ENCODE measurements at places on chromosomes 1 and 21.

DNA sequence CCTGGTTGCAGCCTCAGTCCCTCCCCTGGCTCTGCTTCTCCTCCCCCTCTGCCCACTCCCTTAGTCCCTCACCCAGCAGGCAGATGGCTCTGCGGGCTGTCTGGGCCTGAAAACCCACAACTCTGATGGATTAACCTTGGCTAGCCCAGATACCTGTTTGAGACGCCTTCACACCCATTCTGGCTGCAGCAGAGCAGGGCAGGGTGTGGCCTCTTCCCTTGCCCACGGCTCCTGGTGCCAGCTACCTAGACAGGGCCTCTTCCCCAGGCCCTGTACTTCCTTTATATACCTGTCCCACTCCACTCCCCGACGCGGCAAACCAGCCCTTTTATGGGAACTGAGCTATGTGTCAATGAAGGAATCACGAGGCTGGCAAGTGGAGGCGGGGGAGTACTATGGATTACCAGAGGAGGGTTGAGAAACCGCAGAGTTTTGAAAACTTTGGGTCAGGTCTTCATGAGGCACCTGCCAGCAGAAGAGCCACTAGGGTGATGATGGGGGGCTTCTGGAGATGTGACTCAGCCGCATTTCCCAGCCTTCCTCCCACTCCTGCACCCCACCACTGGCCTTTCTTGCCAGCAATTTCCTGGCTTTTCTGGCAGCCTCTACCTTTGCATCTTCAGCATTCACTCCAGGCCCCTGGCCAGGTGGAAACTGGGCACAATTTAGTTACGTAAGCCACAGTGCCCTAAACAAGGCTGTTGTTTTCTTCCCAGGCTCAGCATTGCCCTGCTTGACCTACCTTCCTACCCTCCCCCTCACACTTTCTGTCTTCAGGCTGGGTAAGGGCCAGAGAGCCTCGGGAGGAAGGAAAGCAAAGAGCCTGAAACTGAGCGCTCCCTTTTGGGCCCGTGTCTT lies at the start of gene CHI3L1:
CHI3L1 (minus strand) TSS at position 259 of the 858 bp plus-strand sequence; CDS start at position 178, 81 bp downstream.
- no peak for DNase-seq

GRCh38 chr1:70299472-70299871 lies 55.0 kb downstream of the ANKRD13C start:
- no peak for DNase-seq

GRCh38 chr1:117128323-117129079 lies 7.0 kb upstream of the TRIM45 start:
- DNase-seq: no peak

DNA sequence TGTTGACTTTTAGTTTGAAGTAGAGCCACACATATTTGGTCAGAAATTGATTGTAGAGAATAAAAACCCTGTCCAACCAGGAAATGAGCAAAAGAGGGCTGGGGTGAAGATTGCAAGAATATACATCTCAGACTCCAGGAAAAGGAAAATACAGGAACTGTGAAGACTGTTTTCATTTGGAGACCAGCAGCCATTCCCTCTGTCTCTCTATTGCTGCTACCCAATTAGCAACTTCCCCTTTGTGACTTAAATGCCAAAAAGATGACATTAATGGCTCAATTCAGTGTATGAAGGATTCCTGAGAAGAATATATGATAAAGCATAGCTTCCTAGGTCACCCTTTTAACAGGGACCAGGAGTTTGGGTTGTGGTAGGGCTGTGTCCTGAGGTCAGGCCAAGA lies 31.6 kb upstream of the CEP350 start:
- DNase-seq: no peak

GRCh38 chr1:85174503-85174902 lies 26.3 kb downstream of the SYDE2 start:
- no peak for DNase-seq

DNA sequence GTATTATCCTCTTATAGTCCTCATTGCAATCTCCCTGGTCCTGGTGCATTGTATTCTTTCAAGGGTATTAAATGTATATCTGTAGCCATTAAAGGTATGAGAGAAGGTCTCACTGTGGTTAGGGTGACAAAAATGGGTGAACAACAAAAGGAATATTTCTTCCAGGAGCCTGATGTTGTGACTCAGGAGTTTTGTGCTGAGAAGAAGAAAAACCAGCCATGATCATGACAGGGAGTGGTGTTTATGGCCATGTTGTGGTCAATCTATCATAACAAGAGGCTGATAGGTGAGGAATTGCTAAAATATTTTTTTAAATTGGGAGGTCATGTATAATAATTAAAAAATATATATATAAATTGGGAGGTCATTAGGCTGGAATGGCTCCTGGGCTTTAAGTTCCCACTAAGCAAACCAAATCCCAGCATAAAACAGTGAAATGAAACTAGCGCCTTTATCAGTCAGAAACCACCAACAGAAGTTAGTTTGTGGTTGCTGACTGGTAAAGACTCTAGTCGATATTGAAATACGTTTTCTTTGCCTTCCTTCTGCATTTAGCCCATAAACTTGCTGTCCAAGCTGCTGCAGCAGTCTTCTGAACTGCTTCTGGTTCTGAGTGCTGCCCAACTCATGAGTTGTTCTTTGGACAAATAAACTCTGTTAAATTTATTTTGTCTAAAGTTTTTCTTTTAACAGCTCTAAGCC lies 60.3 kb downstream of the TBX19 start:
- DNase-seq: no peak

GRCh38 chr1:79501153-79501552 lies 494.6 kb upstream of the ADGRL4 start:
- DNase-seq: no peak

DNA sequence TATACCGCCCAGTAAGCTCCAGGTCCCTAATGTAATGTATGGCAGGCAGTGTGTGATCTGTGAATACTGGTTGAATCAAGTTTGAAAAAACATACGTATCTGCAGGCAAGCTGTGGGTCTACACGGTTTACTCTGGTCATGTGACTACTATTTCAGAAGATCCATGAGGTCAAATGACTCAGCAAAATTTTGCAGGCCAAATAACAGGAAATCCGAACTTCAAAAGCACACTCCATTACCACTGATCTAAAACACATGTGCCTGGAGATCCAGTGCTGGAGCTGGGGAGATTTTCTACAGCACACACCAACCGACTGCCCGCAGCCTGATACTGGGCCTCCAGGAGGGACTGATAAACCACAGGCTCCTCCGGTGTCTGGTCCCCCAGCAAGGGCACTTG lies 64.5 kb upstream of the SLC44A3 start:
- DNase-seq: no peak

GRCh38 chr1:201143726-201144635 lies 10.3 kb downstream of the TMEM9 start:
- no peak for DNase-seq

DNA sequence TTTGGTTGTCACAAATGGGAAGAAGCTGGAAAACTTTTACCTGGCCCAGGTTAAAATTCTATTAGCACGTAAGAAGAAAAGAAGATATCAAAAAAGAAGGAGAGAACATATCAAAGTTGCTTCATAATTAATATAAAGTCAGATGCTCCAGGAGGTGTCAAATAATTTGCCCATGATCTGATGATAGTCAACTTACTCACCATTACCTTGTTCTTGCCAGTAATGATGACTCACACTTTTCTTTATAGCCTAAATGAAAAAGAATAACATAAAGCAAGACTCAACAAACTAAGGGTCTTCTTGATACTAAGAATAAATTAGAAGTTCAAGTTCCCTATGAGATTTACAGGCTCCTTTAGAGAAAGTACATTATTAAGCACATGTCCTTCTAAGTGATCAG lies 580.4 kb downstream of the TTLL7 start:
- DNase-seq: no peak

DNA sequence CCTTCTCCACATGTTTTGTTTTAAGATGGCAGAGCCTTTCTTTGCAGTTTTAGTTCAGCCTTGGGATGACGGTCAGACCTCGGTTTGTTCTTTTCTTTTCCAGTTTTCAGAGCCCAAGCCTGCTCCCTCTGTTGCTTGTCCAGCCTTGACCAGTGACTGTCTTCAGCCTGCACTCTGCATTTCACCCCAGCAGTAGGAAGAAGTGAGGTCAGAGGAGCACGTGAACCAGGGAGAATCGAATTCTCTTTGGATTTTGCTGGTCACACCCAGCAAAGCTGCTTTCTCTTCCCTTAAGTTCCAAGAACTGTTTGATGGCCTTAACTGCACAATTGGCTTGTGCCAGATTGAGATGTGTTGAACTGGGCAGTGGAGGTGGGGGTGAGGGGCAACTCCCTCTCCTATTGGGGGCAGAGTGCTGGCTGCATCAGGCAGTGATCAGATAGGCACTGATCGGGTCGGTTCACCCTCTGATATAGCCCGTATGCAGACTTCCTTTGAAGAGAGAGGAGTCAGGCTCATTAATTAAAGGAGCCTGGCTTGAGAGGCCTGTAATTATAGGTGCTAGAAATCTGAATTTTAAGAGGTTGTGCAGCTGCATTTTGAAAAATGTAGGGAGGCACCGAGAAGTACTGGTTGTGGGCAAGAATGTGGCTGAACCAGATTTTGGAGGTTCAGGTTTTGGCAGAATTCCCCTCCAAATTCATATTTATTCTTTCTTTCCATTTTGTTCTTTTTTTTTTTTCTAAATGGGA lies 42.4 kb downstream of the PEX14 start:
- DNase-seq: no peak

DNA sequence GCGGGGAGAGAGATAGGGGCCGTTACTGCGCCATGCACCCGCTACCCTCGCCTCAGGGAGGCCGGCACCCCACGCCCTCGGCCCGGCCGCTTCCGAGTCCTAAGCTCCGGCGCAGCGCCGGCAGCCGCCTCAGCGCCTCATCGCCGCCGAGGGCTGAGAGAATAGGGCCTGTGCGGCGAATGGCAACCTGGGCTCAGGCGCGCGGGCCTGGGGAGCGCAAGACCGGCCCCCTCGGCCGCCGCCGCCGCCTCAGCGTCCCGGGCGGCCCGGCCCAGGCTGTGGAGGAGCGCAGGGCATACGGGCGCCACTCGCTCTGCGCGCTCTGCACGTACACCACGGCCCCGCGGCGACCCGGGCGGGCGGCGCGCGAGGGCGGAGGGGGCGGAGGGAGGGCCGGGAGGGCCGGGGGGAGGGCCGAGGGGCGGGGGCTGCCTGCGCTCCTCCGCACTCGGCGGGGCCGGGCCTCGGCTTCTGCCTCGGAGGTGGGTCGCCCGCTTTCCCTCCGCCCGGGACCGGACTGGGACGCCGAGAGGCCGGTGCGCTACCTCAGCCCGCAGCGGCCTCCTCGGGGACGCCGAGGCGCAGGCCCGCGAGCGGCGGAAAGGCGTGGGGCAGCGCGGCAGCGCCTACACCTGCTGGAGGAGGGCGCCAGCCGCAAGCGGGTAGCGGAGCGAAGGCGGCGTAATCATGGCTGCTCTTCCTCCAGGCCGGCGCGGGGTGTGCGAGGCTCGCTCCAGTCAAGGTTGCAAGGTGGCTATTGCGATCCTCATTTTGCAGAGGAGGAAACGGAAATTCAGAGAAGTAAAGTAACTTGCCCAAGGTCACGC lies at the start of gene EGLN1:
EGLN1 (minus strand) TSS at position 317 of the 827 bp plus-strand sequence. CDS start 399 bp downstream, outside the sequence.
- DNase-seq: peak; percentile 54

DNA sequence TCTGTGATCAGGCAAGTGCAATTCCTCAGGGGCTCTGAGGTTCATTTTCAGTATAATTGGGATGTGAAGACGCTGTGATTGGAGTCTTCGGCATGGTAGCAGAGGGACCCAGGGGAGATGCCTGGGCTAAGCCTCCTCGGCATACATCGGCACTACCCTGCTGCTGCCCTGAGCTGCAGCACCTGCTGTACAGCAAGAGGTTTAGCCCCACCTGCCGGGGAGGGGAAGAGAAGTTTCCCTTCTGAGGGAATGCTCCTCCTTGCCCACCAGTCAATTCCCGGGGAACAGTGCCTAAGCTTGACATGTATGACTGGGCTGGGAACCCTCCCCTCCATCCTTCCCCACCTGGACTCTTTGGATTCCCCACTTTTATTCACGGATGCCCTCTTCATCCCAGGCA lies 24.9 kb downstream of the CNIH3 start:
- DNase-seq: no peak

DNA sequence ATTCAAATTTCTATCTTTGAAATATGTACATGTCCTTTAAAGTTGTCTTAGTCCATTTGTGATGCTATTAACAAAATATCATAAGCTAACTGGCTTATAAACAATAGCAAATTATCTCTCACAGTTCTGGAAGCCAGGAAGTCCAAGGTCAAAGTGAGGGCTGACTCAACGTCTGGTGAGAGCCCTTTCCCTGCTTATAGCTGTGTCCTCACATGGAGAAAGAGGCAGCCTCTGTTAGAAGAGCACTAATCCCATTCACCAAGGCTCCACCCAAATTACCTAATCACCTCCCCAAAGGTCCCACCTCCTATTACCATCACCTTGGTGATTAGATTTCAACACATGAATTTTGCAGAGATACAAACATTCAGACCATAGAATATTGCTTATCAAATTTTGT lies 450.1 kb upstream of the BEND5 start:
- no peak for DNase-seq

DNA sequence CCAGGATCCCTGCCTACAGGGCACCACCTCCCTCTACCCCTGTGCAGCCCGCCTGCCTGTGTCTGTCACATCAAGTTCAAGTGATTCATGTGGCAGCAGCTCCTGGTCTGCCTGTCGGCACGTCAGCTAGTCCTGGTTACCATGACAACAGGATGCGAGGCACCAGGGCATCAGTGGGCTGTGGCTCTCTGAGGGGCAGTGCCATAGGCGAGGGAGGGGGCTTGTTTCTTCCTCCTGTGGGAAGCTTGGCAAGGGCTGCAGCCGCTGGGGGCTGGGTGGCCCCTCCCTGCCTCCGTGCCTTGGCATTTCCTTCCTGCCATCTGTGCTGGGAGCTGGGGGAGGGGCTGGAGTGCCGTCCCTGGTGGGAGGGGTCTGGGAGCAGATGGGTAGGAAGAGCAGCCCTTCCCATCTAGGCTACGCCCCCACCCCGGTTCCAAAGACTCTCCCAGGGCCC lies 43.1 kb downstream of the FOXO6 start:
- DNase-seq: no peak

GRCh38 chr1:116983112-116983511 lies 18.4 kb upstream of the CD101 start:
- no peak for DNase-seq

DNA sequence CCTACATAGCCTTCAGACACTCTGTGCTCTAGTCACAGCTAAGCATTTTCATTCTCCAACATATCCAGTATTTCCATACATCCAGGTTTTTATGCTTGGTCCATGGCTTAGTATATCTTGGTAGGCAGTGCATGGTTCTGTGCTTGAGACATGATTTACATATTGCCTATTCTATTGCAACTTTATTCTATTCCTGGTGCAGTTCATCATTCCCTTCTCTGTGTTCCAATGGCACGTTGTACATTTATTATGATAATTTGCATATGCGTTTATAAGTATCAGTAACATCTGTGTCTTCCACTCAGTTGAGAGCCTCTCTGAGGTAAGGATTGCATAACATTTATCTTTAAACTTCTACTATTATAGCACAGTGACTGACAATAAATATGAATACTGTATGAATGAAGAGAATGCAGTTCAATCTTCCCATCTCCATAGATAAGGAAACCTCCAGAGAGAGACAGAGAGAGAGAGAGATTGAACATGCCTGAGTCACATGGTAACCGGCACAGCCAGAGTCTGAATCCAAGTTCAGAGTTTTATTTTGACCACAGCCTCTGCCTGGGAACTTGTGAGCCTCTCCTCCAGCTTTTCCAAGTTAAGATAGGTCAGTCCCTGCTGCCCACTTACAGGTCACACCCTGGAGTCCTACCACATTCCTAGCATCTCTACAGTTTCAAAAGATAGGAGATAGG lies 41.5 kb downstream of the PLPPR5 start:
- no peak for DNase-seq
